ENCODE measurements at places on chromosomes 16 and 17. TPM values are rescaled to one million over a fixed set of nuclear protein-coding genes. Genes with fewer than 3 reads are reported as not detected.

MMP28 gene
- 3.5 TPM for total RNA-seq

PIK3R5 gene
- total RNA-seq: 1.5 TPM

CARD14 gene
- total RNA-seq: 14.9 TPM

HEATR9 gene
- not detected for total RNA-seq

CMIP gene
- 30.0 TPM for total RNA-seq

CES1 gene
- 0.72 TPM for total RNA-seq

ASB16 gene
- 18.0 TPM for total RNA-seq

ZNF23 gene
- 13.3 TPM for total RNA-seq

ACSM2A gene
- total RNA-seq: not detected

CHAD gene
- not detected for total RNA-seq

CA5A gene
- total RNA-seq: not detected

CNGB1 gene
- total RNA-seq: 0.41 TPM

PLEKHM1 gene
- total RNA-seq: 16.4 TPM

KCNJ16 gene
- total RNA-seq: 0.21 TPM

OTOP3 gene
- total RNA-seq: 1.4 TPM

CRHR1 gene
- total RNA-seq: 0.41 TPM

BAIAP3 gene
- total RNA-seq: 2.4 TPM

STX1B gene
- total RNA-seq: 0.92 TPM

GPR179 gene
- 0.21 TPM for total RNA-seq

GJC1 gene
- total RNA-seq: 29.1 TPM

NPW gene
- 0.82 TPM for total RNA-seq

ETV4 gene
- total RNA-seq: 4.3 TPM

RANGRF gene
- 7.5 TPM for total RNA-seq

TP53TG3B gene
- not detected for total RNA-seq

STX8 gene
- total RNA-seq: 75.2 TPM

C1QTNF8 gene
- not detected for total RNA-seq

SLC52A1 gene
- not detected for total RNA-seq

KRTAP2-2 gene
- total RNA-seq: not detected

RBL2 gene
- total RNA-seq: 78.7 TPM

ACAP1 gene
- total RNA-seq: 1.7 TPM

WFIKKN2 gene
- 4.0 TPM for total RNA-seq

DNAH17 gene
- not detected for total RNA-seq

ACE gene
- 9.6 TPM for total RNA-seq

XAF1 gene
- 19.7 TPM for total RNA-seq

MMP25 gene
- 0.41 TPM for total RNA-seq

MRPL58 gene
- total RNA-seq: 31.5 TPM

PHOSPHO1 gene
- 7.9 TPM for total RNA-seq

HSD3B7 gene
- 15.9 TPM for total RNA-seq

CBFA2T3 gene
- 3.6 TPM for total RNA-seq

GNAO1 gene
- total RNA-seq: 3.9 TPM

NHLRC4 gene
- total RNA-seq: 0.41 TPM

ASPHD1 gene
- total RNA-seq: 1.6 TPM

PRSS22 gene
- 18.2 TPM for total RNA-seq

RAMP2 gene
- total RNA-seq: 11.9 TPM

ENPP7 gene
- total RNA-seq: not detected

TEKT1 gene
- total RNA-seq: not detected

EXOC3L1 gene
- total RNA-seq: 3.6 TPM

CCL14 gene
- total RNA-seq: 0.92 TPM

FAM171A2 gene
- total RNA-seq: 9.9 TPM

LRRC46 gene
- not detected for total RNA-seq

NOXO1 gene
- total RNA-seq: 2.5 TPM
